ENCODE measurements at places on chromosomes 6 and 20.

GRCh38 chr20:3248167-3248992 is 9.4 kb upstream of the SLC4A11 start:
- peak; percentile 38 for DNase-seq

GRCh38 chr20:8218861-8219260 is 86.8 kb downstream of the PLCB1 start:
- DNase-seq, result no peak

DNA sequence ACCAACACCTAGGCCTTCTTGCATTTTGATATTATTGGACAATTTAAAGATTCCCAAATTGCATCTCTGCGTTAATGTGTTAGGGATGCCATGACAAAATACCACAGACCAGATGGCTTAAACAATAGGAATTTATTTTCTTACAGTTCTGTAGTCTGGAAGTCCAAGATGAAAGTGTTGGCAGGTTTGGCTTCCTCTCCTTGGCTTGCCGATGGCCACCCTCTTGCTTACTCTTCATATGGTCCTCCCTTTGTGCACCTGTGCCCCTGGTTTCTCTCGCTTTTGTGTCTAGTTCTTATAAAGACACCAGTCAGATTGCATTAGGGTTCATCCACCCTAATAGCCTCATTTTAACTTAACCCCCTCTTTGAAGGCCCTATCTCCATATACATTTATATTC is 842.4 kb upstream of the FLRT3 start:
- DNase-seq, result no peak

DNA sequence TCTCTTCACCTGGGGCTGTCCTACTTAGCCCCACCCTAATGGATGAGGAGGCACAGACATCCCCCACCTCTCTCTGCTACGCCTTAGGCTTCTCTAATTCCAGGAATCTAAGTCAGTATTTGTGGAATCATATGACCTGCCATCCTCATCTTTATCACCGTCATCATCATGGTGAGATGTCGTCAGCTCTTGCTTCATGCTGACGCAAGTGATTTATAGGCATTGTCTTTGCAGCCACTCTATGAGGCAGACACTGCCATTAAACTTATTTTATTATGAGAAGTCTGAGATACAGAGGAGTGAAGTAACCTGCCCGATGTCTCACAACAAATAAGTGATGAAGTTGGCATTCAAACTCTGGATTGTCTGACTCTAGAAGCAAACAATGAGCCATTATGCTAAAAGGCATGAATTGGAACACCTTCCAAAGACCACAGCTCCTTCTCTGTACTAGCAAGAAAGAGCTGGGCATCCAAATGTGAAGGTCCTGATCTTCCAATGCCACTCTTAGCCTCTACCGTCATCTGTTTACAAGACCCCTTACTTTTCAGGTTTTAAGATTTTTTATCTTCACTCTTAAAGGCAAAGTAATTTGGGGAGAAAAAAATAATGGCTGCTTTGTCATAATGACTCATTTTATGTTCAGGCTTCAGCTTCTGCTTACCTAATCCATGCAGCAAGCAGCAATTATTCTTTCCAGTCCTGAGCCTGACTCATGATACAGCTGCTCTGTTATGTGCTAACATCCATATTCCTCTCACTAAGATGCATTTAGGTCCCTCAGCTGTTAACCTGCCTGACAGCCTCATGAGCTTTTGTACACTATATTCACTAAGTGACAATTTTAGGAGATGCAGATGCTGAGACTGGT is 113.7 kb upstream of the BCLAF1 start:
- DNase-seq, result no peak

DNA sequence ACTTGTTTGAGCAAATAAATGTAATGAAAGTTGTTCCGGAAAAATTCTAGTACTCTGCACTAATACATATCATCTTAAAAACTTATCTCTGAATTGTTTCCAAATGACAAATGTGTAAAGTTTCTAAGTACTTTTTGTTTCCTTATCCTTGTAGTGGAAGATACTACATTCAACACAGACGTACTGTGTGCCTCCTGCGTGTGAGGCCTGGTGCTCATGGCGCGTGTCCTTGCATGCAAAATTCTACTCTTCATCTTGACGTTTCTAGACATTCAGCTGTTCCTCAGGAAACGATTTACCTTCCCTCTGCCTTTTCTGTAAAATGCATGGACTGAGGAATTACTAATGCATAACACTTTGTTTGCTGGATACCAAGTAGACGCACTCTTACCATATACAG is 11.5 kb downstream of the DLL1 start:
- DNase-seq, result no peak

DNA sequence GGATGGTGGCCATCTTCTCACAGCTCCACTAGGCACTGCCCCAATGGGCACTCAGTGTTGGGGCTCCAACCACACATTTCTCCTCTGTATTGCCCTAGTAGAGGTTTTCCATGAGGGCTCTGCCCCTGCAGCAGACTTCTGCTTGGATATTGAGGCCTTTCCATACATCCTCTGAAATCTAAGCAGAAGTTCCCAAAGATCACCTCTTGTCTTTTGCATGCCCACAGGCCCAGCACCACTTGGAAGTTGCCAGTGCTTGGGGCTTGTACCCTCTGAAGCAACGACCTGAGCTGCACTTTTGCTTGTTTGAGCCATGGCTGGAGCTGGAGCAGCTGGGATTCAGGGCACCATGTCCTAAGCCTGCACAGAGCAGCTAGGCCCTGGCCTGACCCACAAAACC is 189.1 kb upstream of the EYS start:
- DNase-seq, result no peak

DNA sequence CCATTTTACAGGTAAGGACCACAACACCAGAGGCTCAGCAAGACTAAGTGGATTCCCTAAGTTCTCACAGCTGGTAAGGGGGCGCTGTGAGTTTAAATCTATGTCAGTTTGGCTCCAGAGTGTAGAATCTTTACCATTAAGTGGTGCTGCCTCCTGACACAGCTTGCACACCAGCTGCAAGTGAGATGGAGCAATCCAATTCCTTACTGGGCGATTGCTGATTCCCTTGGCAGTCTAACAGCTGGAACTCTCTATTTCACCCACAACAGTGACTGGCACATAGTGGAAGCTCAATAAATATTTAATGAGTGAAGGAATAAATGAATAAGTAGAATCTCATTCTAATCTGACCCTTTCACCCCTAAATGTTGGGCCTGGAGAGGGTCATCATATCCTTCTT is 176.7 kb downstream of the CLIC5 start:
- DNase-seq, result no peak

GRCh38 chr6:12776291-12776690 is 59.7 kb downstream of the PHACTR1 start:
- no peak for DNase-seq

- no peak for DNase-seq
These were observed 28.2 kb downstream of the CBFA2T2 start for GRCh38 chr20:33518071-33518470.

DNA sequence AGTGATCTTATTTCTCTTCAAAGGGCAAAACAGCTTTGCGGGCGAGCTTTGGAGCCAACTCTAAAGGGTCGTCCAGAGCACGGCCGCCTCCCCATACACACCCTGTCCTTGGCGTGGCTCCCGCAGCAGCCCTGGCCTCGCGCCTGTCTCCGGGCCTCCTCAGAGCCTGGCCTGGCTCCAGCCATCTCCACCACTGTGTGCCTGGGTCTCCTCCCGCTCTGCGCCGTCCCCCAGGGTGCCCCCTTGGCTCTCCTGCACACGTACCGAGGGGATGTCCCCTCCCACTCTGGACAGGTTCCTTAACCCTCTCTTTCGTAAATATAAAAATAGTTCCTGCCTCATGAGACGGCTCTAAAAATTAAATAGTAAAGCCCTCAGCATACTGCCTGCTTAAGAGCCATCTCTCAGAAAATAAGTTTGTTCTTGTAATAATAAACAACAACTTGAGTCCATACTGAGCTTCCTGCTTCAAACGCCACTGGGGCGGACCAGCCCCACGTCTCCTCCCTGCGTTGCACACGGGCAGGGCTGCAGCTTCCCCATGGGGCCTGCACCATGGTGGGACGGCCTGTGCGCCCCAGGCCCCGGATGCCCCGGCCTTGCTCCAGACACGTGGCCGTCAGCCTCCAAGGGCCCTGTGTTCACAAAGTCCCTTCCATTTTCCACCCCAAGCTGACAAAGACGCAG is 226.2 kb downstream of the TTLL2 start:
- peak; percentile 83 for DNase-seq

DNA sequence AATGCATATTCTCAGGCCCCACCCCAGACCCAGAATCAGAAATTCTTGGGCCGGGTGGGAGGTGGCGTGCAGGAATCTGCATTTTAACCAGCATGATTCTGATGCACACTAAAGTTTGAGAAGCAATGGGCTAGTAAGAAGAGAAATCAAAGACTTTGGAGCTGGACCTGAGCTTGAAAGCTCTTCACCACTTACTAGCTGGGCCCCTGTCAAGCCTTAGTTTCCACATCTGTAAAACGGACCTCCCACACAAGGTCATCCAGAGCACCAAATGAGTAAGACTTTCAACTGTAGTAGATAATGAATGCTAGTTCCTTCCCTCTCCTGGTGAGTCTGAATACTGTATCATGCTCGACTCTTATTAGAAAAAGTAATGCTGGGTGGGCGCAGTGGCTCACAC is 87.0 kb downstream of the TBC1D7 start:
- DNase-seq, result no peak
